ENCODE measurements at places on chromosomes 4 and X.

GRCh38 chr4:186726426-186727168 lies 2.9 kb upstream of the FAT1 start:
- no peak for DNase-seq

DNA sequence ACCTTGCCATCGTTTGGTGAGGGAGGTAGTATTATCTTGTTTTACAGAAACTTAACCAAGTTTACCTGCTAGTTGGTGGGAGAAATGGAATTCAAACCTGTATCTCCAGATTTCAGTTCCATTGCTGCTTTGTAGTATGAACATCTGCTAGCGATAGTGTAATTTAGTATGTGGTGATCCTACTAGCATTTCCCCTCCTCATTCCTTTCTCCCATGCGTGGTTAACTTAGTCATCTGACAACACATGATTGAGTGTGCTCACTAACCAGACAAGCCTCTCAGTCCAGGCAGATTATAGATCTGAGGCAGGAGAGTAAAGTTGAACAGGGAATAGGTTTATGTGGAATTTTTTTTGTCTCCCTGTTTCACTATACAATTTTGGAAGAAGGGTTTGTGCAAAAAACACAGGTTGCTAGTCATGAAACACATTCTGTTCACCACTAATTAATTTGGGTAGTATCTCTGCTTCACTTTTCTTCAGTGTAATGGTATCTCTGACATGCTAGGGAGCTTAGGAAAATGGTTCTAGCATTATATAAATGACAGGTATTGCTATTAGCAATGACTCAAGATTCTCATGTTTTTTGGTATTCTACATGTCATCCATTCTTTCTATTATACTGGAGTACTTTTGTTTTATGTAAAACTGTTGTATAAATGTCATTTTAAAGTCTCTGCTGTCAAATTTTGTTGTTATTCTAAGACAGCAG lies 21.7 kb downstream of the RBPJ start:
- no peak for DNase-seq

GRCh38 chr4:73744203-73744602 lies 3.8 kb downstream of the CXCL8 start:
- DNase-seq: no peak

GRCh38 chr4:2765832-2766526 lies 9.8 kb upstream of the TNIP2 start:
- DNase-seq: no peak

DNA sequence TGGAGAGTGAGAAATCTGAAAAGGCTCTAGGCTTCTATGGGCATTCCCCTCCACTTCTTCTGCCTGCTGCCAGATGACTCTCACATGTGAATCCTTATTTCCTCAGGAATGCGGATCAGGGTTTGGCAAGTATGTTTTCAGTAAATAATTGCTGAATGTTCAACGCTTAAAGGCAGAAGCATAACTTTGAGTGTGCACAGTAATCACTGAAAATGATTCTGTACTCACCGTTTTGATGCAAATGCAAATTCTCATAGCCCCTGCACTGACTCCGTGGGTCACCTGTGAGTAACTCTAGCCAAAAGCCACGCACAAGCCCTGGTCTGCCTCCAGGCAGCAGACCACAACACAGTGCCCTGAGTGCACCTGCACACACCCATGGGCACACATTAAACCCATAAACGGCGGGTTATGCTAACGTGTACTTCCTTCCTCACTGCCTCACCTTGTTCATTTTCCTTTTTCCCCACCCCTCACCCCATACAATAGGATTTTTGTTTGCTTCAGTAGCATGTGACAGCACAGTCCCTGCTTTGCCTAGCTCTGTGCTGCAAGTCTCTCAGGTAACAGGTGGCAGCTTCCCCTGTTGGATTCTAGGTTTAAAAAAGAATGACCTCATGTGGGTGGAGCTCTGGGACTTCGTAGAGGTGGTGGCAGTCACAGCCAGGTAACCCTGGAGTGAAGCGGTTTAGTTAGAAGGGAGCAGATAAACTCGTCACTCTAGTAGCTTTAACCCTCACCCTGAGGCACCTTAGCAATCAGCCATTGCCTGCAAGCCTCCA lies at the start of gene ARHGEF38:
Gene ARHGEF38, plus strand, starts transcription at position 656 of the 782 bp plus-strand sequence. CDS start 146 bp downstream, outside the sequence.
- no peak for DNase-seq

DNA sequence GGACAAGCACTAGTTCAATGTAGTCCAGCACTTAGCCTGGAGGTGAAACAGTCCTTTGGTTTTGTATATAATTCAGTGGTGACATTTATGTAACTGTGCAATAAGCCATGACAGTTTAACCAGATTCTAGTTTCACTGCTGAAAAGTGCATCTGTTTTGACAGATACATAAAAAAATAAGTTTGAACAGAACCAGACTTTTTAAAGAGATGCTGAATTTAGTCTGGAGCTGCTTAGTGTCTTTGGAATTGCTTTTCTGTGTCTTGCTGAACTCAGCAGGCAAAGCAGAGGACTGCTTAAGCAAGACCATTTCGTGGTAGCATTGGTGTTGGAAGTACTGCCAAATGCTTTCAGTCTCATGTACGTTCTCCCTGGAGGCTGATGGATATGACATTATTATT lies 393.5 kb downstream of the MAPK10 start:
- no peak for DNase-seq

- DNase-seq: no peak
These were observed 307.7 kb upstream of the ARSJ start for GRCh38 chr4:114287079-114287696.

DNA sequence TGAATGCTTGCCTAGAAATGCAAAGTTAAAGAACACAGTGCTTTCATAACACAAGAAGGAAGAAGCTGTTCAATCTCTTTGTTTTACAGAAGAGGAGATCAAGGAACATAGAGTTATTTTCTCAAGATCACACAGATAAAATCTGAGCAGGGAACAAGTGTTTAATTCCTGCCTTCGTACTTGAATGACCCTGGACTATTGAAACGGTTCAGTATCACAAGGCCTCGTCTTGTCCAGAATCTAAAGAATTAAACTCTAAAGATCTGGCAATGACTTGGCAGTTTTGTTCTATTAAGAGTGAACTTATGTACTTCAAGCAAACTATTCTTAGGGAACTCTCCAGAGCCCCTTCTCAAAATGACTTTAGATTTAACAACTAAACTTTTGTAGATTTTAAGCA lies 97.7 kb downstream of the ANXA5 start:
- no peak for DNase-seq

- no peak for DNase-seq
These were observed 95.3 kb upstream of the IL1RAPL1 start for GRCh38 chrX:28491941-28492340.

DNA sequence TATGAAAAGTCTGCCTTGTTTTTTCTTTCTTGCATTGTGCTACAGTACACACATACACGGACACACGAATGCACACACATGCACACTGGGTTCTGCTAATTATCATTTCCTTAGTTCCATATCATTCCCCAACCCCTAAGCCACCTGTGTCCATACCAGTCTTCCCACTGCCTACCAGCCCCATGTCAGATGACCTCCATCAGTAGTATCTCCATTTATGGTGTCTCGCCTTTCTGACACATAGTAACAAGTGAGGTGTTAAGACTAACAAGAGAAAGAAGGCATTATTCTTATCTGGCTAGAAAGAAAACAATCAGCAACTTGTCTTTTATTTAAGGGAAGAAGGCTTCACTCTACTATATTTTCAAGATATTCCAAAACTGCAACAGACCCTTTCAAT lies 67.1 kb downstream of the SNCA start:
- no peak for DNase-seq

DNA sequence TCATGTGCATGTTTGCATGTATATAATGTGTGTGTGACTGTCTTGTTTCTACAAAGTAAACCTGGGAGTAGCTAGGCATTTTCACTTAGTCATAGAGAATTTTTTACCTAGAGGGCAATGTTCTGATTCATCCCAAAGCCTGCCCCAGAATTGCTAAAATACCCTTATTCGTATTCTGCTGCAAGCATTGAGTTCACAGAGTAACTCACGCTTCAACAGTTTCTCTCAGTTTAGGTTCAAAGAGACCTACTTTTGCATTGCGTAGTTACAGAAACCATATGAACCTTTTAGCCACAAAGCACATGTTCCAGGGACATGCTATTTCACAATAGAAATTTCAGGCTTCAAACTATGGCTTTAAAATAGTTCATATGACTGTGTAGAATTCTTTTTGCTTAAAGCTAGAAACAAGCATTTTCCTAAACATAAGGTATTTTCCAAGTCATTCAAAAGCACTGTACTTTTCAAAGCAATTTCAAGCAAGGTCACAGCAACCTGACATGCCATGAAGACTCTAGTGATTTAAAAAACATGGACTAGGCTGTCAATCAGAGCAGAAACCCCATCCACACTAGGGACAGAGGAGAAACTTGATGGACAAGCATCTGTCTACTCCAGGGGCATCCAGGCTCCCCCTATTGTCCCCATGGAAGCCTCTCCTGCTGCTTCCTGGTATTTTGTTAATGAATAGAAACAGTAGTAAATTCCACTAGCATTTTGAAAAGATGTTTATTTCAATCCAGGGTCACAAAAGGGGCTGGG lies 81.5 kb upstream of the MAPK10 start:
- no peak for DNase-seq

DNA sequence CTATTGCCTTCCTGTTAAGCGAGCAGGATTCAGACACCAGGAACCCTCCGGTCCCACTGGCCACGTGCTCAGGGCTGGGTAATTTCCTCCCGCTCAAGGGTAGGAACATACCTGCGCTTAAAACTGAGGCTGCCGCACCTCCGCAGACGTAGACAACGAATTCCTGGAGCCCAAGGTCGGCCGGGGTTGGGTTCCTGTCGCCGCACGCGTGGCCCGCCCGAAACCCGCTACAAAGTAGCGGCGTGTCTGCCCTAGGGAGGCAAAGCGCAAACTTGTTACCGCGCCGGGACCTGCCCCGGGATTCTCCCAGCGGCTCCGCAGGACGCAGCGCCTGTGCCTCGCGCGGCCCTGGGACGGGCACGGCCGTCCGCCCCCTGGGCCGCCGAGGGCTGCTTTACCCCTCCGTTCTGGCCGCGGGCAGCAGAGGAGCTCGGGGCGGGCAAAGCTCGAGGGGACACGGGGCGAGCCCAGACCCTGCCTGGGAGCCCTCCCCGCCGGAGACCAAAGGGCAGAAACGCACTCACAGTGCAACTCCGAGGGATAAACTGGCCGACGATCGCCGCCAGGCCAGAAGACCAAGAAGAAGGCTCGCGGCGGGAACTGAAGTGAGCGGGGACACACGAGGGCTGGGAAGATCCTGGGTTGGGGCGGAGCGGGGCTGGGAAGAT lies at the start of gene ERVMER34-1:
Gene ERVMER34-1, minus strand, starts transcription at position 607 of the 668 bp plus-strand sequence. CDS start 5,905 bp downstream, outside the sequence.
- DNase-seq: no peak

GRCh38 chr4:98794565-98795205 lies 134.2 kb downstream of the EIF4E start:
- DNase-seq: peak; percentile 62

GRCh38 chr4:2412534-2412884 lies 5.9 kb downstream of the ZFYVE28 start:
- DNase-seq: peak; percentile 59

- no peak for DNase-seq
These were observed 48.7 kb downstream of the CLOCK start for GRCh38 chr4:55498051-55498450.

DNA sequence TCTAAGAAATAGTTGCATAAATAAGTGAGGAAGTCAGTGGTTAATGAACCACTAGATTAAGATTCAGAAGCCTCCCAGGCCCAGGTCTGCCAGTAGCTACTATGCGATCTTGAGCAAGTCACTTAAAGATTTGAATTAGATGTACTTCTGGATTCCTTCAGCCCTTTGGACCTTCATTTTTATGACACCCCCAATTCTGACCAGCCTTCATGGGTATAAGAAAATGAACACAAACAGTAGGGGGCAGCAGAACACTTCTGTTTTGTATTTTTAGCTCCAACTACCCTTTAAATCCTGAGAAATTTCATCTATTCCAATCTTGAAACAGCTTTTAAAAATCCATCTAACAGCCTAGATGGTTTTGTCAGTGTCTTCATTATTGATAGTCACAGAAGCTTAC lies 19.0 kb downstream of the TMEM47 start:
- DNase-seq: no peak

GRCh38 chr4:182969651-182970279 lies 52.6 kb upstream of the DCTD start:
- no peak for DNase-seq

GRCh38 chrX:16882169-16882568 lies 12.0 kb upstream of the RBBP7 start:
- DNase-seq: no peak

DNA sequence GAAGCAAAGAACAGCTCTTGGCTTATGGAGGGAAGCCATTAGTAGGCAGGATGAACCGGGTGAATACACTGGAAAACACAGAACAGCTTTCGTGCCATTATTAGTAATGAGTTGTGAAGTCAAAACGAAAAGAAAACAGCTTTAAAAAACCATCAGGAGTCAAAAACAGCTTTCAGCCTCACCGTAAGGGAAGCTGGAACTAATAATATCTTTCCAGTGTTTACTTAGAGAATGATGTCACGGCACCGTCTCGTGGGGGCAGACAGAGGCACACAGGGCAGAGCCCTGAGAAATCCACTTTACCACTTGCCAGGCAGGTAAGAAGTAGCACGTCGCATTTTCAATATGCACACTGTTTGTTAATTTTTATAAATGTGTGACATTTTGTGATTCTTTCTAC lies 37.9 kb upstream of the HMX1 start:
- DNase-seq: no peak

DNA sequence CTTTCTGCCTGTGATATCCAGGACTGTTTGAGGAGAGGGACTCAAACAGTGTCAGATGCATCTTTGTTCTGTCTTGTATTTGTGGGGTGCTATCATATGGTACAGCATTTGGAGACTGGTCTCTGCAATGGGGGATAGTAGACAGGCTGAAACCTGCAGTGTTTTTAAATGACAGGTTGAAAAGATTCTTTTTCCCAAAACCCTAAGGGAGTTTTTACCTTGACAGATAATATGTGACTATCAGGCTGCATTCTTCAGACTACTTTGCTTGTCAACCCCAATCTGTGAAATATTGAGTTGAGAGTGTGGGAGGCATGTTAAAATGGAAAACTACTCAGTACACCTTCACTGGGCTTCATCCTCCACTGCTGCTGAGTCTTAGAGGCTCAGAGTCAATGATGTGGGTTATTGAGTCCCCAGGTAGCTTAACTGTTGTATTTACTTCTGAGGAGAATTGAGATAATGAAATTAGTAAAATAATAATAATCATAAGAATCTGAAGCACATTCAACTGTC lies 274.9 kb downstream of the GASK1B start:
- no peak for DNase-seq

DNA sequence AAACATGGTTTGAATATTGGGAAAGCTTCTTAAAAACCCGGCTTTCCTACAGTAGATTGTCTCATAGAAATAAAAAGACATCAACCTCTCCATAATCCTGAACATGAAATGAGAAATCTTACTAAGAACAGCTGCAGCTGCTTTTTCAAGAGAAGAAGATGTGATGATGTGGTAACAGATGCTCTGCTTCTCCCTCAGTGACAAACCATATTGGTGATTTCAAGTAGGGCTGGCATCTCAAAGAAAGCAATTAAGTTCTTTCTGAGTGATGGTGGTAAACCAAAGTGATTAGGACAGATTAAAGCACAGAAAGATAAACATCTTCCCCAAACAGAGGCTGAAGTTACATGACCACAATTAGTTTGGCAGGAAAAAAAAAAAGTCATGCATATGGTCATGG lies 1477.7 kb downstream of the RAPGEF2 start:
- no peak for DNase-seq

Data from activated CD4-positive, alpha-beta T cell treated with anti-CD3 and anti-CD28 coated beads, Interleukin-2, amount 50 U/mL, for 24 hours (primary cell).